Stimulated activated CD4-positive, alpha-beta T cell treated with anti-CD3 and anti-CD28 coated beads, Interleukin-1b, Interleukin-23, amount 100 ng/mL, for 4 hours (primary cell): ENCODE measurements at places on chromosomes 2 and 18.

GRCh38 chr2:28896906-28897305 is 2.4 kb downstream of the WDR43 start:
- DNase-seq: no peak

DNA sequence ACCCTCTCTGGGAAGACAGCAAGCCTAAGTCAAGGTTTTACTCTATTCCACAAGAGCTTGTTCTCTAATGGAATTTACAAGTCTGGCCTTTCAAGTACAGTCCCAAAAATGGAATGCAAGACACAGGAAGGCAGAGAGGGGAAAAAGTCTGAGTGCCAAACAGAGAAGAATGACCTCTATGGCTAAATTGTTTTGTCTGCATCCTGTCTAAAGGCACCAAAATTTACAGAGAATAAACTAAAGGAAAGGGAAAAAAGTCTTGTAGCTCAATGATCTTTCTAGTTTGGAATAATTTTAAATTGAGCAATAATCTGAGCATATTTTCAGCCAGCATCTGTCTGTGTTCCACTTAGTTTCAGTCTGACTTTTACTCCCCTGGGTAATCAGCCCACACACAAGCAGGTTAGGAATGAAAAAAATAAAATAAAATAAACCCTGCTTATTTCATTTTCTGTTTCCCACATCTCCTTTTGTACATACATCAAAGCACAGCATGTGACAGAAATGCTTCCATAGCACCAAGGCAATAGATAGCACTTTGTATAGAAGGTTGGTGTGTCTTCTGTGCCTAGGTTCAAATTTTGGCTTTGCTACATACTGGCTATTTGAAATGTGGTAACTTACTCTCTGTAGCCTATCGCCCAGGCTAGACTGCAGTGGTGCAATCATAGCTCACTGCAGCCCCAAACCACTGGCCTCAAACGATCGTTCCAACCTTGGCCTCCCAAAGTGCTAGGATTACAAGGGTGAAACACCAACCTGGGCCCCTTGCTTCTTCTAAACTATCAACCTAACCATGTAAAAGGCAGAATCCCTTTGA is 105.1 kb downstream of the SLC8A1 start:
- DNase-seq: no peak

DNA sequence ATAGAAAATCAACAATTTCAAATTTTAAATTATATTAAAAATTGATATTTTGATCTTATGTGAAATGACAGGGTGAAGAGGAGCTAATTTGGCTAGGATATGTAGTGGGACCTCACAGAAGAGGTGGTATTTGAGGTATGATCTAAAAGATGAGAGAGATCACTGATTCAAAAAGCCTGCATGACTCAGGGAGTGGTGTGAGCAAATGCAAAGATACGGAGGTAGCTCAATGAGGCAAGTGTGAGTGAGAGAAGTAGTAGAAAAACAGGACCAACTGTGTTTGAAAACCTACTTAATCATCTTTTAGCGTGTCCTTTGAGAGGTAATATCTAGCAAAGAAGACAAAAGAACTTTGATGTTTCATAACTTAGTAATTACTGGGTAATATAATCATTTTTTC is 557.5 kb downstream of the DSC3 start:
- no peak for DNase-seq

DNA sequence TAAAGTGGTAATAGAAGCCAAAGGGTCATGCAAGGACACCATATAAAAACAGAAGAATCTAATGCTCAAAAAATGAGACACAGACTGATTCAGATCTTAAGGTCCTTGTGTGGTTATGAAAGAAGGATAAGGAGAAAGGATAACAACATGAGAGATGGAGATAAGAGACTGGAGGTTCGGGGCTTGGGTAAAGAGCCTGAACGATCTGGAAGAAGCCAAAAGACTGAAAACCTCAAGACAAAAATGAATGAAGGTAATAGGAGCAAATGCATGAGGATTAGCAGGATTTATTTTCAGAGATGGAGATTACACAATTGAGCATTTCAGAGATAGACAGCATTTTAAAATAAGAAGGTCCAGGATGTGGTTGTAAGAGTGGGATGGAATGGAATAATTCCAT is 26.1 kb downstream of the STK17B start:
- DNase-seq: no peak

DNA sequence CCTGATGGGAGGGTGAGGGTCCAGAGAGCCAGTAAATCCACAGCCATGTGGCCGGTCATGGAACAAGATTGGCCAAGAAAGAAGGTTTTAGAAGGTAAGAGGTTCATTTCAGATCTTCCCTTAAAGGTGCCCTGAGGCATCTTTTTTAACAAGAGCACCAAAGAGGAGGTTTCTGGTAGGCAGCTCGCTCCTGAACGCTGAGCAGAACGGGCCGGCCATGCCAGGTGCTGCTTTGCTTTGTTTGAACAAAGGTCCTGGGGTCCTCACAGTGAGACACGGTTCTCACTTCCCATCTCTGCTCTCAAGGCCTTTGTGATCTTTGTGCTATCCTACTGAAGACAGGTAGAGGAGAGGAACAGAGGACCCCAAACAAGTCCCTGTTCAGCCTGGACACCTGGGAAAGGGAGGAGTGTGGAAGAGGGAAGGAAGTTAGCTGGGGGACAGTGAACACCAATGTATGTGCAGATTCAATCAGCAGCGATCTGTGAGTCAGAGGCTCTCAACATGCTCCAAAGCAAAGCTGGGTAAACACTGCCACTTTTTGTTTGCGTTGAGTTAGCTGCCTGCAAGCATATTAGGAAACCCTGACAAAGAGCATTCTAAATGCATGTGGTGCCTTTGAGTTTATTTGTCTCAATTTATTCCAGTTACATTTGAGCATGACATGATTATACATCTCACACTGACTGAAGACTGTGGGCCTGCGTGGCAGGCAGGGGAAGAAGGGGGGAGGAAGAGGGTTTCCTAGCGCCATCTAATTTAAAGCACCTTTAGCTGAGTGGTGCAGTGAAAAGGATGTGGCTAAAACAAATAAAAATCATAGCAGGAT is 102.4 kb downstream of the ASB1 start:
- DNase-seq: no peak

GRCh38 chr2:23504591-23504990 is 119.6 kb downstream of the KLHL29 start:
- no peak for DNase-seq

DNA sequence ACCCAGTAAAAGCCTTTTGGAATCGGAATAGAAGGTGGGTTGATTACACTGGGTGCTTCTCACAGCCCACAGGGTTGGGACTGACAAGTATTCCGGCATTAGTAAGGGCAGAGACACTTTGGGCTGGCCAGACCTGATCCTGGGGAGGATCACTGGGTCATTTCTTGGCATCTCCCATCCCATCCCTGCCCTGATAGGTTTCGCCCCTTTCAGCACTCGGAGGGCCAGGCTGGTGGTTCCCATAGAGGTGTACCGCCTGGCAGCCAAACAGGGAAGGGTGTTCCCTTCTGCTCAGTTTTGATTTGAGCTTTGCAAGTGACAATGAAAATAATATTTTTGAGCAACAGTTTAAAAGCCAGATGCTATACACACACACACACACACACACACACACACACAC is 37.3 kb downstream of the CYP1B1 start:
- no peak for DNase-seq

- DNase-seq: no peak
These were observed 6.7 kb upstream of the SDC1 start for GRCh38 chr2:20231598-20232026.

- DNase-seq: no peak
These were observed 32.6 kb downstream of the FASTKD2 start for GRCh38 chr2:206798000-206798399.

DNA sequence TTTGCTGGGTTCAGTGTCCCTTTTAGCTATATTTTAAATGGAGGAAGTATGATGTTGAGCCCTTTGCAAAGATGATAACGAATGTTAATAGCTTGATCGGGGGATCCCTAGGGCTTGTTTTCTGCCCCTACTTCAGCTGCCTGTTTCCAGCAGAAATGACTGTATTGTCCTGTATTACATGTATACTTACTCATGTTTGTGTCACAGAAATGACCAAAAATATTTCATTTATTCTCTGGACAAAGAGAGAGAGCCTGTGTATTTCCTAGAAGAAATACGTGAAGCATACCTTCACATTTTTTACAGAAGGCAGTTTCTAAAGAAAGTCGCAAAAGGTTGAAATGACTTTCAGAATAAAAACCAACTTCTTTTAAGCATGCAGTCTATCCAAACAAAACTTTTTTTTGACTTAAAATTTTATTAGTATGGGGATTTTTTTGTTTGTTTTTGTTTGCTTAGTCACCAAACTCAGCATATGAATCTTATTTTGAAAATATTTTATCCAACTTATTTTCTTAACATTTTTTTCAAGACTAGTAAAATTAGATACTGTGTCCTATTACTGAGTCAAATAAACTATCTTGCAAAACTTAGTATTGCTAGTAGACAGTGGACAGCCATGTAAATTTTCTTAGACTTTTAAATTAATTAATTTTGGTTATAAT is 68.9 kb downstream of the PTRHD1 start:
- DNase-seq: no peak

- DNase-seq: no peak
These were observed 5.1 kb upstream of the COLEC12 start for GRCh38 chr18:505483-506122.

- DNase-seq: no peak
These were observed 39.7 kb downstream of the RFX8 start for GRCh38 chr2:101435001-101435862.

- no peak for DNase-seq
These were observed 40.3 kb downstream of the INPP5D start for GRCh38 chr2:233100192-233100998.

GRCh38 chr18:63848159-63848558 is 39.3 kb upstream of the SERPINB2 start:
- DNase-seq: no peak

DNA sequence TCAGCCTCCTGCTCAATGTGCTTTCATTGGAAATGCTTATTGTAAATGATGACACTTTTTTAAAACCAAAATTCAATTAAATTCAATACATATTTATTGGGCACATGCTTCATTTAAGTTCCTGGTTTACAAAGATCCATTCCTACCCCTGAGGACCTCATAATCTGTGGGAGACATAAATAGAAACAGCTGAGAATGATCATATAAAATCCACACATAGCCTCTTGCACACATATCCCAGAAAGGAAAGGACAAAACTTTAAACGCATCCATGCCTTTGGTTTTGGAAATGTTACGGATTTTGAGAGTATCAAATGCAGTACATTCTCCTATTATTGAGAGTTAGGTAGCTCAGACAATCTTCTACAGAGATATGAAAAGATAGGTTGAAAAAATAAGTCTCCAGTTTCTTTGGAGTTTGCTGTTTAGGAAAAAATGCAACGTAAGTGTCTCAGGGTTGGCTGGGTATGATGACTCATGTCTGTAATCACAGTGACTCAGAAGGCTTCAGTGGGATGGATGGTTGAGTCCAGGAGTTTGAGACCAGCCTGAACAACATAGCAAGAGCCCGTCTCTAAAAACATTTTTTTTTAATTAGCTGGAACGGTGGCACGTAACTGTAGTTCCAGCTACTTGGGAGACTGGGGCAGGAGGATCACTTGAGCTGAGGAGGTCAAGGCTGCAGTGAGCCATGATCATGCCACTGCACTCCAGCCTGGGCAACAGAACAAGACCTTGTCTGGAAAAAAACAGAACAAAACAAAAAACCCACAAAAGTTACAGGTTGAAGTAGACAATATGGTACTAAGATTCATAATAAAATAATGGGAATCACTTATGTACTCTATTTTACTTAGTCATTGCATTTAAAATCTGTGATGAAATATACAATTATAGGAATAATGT is 3.9 kb upstream of the PRELID3A start:
- DNase-seq: no peak

DNA sequence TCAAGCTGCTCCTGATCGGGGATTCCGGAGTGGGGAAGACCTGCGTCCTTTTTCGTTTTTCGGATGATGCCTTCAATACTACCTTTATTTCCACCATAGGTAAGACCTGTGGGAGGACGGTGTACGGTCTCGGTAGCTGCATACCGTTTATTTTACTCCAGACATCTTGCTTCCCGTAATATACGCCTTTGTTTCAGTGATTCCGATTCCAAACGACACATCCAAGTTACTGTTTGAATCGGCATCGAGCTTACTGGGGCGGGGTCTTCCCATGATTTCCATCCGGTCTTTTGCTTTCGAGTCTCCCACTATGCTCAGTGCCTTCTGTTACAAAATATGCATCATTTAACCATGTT is 731 bp downstream of the RAB10 start:
- DNase-seq: no peak

GRCh38 chr2:126963390-126963789 is 64.7 kb downstream of the TEX51 start:
- DNase-seq: no peak

DNA sequence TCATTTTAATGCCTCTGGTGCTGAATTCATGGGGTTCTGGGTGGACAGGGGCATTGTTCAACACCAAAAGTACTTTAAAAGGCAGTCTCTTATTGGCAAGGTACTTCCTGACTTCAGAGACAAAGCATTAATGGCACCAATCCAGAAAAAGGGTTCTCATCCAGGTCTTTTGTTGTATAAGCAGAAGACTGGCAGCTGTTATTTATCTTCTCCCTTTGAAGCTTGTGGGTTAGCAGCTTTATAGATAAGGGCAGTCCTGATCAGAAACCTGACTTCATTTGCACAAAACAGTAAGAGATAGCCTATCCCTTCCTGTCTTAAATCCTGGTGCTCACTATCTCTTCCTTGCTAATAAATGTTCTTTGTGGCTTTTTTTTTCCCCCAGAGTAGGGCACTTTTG is 68.8 kb downstream of the VPS54 start:
- no peak for DNase-seq

DNA sequence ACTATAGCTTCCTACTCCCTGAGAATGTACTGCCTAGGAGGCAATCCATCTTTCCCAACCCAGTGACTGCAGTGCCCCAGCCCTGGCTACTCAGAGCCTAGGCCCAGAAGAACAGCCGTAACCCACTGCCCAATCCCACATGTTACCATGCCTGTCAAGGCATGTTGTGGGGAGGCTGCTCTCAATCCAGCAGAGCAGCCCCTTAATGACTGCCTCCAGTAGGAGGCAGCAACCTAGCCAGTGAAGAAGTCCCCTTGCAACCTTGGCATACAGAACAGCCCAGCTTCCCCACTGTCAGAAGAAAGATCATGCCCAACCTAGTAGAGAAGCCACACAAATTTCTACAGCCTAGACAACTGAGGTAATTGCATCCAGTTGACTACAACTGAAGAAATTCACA is 44.2 kb upstream of the CDH7 start:
- no peak for DNase-seq

GRCh38 chr2:217468042-217468830 is 534.6 kb downstream of the TNS1 start:
- DNase-seq: no peak

DNA sequence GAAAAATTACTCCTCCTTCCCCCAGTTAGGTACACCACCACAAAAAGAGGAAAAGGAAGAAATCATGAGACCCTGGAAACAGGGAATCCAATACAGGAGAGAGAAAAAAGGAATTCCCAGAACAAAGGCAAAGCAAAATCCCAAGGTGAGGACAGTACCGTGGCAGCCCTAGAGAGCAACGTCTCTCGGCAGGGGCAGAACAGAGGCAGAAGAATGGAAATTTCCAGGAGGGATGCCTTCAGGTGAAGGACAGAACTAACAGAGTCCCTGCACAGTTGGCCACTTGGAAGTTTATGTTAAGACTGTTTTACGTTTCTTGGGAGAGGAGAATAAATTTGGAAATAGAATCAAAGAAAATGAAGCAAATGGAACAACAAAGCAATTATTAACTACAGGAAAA is 27.7 kb downstream of the GRB14 start:
- DNase-seq: no peak
